ENCODE measurements at places on chromosomes 11 and 22.

DNA sequence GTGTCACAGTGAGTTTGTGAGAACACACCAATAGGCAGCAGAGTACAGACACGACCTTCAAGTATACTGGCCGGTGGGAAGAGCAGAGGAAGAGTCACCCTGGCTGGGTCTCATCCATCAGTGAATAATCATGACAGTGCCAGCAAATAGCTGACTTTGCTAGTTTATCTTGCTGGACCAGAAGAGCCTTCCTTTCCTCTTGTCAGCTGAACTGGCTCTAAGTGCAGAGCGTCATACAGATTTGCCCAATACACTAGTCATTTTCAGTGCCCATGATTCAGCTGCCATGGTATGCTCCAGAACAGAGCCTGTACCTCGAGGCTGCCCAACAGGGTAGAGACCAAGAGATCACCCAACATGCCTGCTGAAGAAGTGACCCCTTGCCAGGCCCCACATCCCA is 82.9 kb upstream of the TBCEL start:
- no peak for DNase-seq

GRCh38 chr11:91686281-91686680 is 538.3 kb upstream of the FAT3 start:
- DNase-seq, result no peak

- DNase-seq, result no peak
Observed at GRCh38 chr22:30562366-30562765, 12.1 kb downstream of the GAL3ST1 start.

- no peak for DNase-seq
Observed at GRCh38 chr11:45805305-45806071, 539 bp downstream of the SLC35C1 start.

DNA sequence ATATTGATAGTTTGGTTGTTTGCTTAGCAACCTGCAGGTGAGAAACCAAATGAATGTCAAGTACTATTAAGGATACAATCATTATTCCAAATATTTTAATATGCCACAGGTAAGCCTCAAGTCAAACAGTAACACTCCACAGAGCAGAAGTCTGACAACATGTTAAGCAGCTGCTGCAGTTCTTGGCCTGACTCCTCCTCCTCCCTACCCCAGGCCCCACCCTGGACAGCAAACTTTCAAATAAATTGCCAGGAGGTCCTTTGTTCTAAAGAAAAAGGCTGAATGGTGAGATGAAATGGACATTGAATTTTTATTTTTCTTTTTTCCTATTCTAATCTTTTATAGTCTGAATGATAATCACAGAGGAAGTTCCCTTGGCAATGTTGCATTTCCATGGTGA is 260.0 kb upstream of the POU2AF2 start:
- no peak for DNase-seq

DNA sequence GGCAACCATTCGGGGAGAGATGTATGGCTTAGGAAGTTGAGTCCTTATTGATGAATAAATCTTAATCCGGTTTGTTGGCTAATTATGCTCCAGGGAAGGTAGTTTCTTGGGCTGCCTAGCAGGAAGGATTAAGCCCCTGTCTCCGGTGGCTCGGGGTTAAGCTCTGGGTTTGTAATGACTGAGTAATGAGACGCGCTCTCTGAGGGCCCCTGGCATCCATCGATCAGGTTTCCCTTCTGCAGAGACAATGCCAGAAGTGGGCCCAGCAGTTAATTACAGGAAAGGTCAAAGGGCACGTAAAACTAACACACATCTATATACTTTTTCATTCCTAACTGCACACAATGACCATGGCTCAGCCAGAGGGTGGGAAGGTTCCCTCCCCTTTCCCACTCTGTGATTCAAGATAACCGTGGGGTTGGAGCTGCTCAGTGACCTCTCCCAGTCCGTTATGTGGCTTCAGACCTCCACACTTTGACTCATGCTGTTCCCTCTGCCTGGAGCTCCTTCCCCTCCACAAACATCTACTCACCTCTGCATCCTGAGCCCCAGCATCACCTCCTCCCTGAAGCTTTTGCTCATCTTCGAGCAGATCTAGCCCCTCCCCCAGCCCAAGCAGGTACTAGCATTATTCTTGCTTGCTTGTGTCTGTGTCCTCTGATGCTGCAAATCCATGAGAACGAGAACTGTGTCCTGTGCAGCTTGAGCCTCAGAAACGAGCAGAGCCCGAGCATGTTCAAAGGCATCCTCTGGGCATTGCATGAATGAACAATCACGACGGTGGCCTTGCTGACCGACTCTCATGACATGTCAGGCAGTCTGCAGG is 16.6 kb downstream of the SCUBE1 start:
- no peak for DNase-seq

DNA sequence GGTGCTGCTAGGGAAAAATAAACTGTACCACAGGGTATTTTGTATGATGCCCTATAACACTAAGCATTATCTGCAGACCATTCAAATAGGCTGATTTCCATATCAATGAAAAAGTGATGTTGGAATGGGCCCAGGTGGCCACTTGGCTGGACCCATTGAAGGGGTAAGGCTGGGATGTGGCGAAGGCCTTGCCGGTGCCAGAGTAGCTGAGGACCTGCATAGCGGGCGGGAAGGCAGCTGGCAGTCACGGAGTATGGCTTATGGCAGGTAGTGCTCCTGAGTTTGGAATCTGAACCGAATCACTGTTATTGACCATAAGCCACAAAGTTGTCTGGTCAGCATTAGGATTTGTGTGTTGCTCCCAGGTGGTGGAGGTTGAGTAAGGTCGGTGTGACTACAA is 131.0 kb downstream of the MICAL2 start:
- no peak for DNase-seq

DNA sequence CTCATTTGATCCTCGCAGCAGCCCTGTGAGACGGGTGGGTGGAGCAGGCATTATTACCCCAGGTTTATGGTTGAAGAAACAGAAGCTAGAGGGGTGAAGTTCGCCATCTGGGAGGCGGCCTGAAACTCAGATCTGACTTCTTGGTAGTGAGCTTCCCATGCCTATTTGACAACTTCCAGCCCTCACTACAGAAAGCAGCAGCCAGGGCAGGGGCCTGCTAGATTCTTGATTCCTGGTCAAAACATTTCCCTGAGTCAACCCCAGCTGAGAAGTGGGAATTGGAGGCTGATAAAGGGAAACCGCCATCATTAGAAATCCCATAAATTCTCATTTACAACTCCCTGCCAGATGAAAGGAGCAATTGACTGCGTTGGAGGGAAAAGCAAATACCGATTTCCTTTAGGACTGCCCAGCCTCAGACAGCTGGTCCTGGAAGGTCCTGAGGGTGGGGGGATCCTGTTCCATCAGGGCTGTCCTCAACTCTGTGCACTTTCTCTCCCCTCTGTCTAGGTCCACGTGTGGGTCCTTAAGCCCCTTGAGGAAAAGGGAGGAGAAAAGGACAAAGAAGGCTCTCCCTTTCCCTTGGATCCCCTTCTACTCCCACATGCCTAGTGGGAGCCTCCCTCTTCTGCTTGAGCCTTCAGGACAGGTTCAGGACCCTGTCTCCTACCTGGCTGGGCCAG is 10.2 kb upstream of the NECTIN1 start:
- no peak for DNase-seq

GRCh38 chr11:31711137-31711536 is 100.0 kb downstream of the PAX6 start:
- DNase-seq, result no peak
